Activated CD8-positive, alpha-beta memory T cell treated with anti-CD3 and anti-CD28 coated beads for 48 hours (primary cell): ENCODE measurements at places on chromosomes 1 and 21.

DNA sequence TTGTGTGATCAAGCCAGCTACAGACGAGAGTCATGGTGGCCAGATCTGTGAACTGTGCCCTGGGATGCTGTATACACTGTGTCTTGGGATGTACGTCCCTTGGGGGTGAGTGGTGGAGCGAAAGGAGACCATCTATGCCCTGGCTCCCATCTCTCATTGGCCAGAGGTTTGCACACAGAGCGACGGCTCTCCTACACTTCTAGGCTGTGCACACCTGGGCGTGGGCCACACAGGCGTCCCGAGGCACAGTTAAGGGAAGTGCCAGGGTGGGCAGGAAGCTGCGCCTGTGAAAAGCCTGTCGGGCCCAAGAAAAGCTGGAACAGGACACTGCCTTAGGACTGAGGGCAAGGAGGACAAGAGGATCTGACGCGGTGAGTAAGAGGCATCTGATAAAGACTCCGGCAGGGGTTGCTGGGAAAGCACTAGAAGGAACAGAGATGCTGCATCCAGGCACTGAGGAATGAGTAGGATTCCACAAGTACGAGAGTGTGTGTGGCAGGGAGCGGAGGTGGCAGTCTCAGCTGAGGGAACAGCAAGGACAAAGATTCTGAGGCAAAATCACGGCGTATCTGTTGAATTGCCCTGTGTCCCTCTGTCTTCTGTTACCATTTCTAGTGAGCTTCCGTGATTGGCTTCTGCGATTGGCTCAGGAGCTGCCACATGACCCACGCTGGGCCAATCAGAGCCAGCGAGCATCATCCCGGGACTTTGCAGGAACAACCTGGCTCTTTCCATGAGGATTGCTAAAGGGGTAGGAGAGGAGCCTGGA, 67.9 kb upstream of the ZBTB40 start:
- no peak for DNase-seq

DNA sequence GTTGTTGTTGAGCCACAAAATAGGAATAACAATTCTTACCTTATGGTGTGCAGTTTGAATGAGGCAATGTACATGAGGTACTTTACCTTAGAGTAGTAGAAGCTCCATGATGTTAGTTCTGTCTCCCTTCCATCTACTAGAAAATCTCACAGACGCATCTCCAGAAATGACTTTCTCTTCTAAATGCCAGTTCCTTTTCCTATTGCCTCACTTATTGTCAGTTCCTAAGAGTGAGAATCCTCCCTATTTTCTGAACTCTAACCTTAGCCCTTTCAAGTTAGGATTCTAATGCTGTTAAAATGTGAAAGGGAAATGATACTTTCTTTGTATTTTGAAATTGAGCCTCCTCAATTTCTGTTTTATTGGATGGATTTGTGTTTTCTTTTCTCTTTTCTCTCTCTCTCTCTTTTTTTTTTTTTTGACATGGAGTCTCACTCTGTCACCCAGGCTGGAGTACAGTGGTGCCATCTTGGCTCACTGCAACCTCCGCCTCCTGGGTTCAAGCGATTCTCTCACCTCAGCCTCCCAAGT, 18.6 kb upstream of the MAPKAPK2 start:
- DNase-seq: no peak

- DNase-seq: no peak
These were observed 109.3 kb downstream of the GALNT2 start for GRCh38 chr1:230176326-230176725.

DNA sequence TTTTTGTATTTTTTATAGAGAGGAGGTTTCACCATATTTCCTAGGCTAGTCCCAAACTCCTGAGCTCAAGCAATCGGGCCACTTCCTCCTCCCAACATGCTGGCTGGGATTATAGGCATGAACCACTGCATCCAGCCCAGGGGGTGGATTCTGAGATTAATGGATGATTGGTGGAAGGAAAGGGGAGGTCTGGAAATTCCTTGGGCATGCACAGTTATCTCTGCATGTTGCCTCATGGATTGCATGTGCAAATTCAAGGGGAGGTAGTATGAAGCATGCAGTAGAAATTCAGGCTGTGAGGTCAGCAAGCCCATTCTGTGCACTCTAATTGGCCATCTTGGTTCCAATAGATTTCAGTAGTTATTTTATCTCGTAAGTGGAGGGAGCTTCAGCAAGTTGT, 124.4 kb downstream of the SPATA46 start:
- no peak for DNase-seq

GRCh38 chr1:27060891-27061290, 48.2 kb upstream of the TENT5B start:
- DNase-seq: no peak

GRCh38 chr1:208233546-208233945, 10.6 kb downstream of the PLXNA2 start:
- no peak for DNase-seq

DNA sequence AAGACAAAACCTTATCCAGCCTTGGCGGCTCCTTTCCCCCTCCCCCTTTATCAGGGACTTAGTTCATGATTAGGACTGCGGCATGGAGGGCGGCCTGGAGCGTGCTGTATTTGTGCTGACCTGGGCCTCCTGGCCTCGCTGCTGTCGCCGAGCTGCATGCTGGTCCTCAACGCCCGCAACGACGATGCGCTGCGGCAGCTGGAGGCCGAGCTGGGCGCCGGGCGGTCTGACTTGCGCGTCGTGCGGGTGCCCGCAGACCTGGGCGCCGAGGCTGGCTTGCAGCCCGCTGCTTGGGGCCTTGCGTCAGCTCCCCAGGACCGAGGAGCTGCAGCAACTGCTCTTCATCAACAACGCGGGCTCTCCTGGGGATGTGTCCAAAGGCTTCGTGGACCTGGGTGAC, 70.9 kb downstream of the TM2D1 start:
- no peak for DNase-seq

GRCh38 chr1:68178821-68179490, 53.4 kb downstream of the WLS start:
- no peak for DNase-seq

DNA sequence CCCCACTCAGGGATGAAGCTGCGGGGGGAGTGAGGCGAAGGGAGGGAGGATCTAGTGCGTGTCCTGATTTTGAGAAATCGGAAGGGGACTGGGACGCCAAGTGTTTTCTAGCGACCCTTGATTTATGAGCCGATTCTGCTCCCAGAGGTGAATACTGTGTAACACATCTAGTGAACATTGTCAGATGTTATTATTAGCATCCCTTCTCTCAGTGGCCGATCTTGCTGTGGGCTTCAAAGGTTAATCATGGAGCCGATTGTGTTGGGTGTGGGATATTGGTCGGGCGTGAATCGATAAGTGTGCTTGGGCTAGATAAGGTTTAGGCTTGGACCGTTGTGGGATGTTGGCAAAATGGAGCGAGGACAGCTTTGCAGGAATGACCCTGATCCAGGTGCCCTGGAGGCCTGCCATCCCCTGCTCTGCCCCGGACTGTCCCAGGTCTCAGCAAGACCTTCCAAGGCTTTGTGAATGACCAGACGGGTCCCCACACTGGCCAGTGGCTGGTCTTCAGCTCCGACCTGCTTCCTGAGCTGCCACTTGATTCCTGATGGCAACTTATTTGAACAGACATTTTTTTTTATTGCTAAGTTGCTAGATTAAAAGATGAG, 2.2 kb downstream of the AJAP1 start:
- no peak for DNase-seq

GRCh38 chr21:33008333-33009051, 17.2 kb upstream of the OLIG2 start:
- no peak for DNase-seq

DNA sequence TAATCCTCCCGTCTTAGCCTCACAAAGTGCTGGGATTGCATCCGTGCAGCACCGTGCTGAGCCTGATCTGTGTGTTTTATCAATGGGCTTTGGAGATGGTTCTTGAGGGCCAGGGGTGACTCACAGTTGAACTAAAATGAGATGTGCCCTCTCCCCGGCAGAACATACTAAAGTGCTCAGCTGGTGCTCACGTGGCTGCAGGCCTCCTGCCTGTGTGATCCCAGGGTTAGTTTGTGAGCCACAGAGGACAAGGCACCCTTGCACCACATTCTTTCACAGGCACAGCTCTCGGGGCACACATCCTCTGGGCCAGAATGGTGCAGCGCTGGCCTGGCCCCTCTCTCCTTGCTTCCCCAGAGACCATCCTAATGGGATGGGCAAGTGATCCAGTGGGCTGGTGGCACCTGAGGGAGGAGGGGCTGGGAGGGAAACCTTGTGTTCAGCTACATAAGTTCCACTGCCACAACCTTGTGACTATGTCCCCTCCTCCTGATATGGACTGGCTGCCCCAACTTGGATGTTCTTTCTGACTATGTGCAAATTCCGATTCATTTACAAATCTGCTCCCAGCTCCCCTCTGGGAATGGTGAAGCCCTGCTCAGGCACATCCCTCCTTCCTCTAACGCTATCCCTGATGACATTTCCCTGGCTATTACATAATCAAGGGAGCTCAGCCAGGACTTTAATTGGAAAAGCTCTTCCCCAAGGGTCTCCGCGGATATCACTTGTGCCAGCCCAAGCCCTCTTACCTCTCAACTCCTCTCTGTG, 197.0 kb upstream of the EDN2 start:
- no peak for DNase-seq

DNA sequence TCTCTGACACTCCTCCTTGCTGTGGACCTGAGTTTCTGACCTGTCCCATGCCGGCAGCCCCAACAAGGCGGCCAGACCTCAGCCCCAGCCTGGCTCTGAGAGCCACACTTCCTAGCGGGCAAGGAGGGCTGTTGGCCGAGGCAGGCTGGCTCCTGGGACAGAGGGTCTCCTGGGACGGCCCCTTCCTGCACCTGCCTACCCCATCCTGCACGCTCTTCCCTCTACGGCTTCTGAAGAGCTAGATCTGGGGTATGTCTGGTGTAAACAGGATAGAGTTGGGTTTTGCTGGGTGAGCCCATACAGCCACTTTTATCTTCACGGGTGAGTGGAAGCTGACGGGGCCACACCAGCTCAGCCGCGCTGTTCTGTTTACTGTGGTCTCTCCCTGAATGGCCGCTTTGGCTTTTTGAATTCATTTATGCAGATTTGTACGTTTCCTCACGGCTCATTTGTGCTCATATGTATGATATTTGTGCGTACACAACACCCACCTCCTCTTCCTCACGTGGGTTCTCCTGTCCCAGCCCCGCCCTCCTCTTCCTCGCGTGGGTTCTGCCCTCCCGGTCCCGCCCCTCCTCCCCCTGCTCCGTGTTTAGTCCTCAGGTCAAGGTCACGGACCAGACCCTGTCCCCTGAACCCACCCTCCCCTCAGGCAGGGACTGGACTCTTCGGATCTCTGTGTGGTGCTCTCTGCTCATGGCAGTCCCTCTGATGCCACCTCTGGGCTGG, 34.7 kb upstream of the POFUT2 start:
- DNase-seq: no peak

DNA sequence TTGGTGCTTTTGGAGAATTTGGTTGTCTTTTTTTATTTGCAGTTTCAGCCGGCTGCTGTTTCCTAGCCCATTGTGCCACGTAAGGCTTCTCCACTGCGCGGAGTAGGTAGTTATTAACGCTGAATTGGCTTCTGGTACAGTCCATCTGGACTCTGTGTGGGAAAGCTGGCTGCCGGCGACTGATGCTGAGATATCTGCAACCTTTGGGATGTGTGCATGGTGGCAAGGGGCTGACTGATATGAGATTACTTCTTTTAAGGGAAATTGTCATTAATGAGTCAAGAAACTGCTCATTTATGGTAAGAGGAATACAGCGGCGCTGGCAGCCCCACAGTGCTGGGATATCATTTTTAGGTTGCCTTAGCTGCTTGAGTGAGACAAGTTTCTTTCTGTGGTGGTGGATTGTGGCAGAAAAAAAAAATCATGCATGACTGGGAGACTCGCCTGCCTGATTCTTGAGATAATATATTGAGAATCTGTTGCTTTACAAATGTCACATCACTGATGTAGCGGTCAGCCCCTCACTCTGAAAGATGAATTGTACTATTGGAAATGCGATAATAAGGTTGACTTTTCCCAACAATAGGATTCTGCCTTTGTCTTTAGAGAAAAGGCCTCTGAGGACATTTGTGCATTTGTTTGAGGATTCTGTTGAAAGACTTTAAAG, 2.5 kb upstream of the ELAVL4 start:
- no peak for DNase-seq

- no peak for DNase-seq
These were observed 52.8 kb downstream of the PTGER3 start for GRCh38 chr1:70994753-70995268.

- DNase-seq: no peak
These were observed 58.4 kb upstream of the ATP1B1 start for GRCh38 chr1:169048043-169048442.

- no peak for DNase-seq
These were observed 178.1 kb downstream of the NTNG1 start for GRCh38 chr1:107318932-107319331.

DNA sequence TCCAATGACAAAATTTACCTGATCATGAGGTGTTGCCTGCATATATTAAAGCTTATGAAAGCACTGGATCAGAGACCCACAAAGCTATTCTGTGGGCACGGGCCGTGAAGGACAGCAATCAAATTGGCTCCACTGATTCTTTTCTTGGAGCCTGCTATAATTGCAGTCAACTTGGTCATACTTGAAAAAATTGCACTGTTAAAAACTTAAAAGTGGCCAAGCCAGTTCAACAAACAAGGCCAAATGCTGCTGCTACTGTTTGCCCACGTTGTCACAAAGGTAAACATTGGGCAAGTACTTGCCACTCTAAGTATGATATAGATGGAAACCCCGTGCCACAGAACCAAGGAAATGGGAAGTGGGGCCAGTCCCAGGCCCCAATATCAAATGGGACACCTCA, 37.8 kb downstream of the CYP4A11 start:
- no peak for DNase-seq

- DNase-seq: no peak
These were observed 9.5 kb upstream of the KCNA2 start for GRCh38 chr1:110615548-110616130.

DNA sequence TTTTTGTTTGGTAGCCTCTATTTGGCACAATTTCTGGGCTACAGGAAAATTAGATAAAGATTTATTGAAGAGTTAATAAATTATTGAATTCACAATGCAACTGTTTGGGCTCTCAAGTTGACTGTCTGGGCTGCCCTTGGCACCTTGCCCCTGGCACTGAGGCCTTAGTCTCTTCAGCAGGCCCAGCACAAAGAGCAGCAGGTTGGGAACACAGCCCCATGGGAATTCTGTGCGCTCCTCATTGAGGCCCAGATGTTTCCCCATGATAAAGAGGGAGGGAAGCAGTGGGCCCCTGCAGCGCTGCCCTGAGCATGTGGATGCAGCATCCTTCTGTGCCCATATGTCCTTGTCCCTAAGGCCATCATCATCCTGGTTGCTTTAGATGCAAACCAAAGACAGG, 2.9 kb downstream of the CRNN start:
- no peak for DNase-seq

DNA sequence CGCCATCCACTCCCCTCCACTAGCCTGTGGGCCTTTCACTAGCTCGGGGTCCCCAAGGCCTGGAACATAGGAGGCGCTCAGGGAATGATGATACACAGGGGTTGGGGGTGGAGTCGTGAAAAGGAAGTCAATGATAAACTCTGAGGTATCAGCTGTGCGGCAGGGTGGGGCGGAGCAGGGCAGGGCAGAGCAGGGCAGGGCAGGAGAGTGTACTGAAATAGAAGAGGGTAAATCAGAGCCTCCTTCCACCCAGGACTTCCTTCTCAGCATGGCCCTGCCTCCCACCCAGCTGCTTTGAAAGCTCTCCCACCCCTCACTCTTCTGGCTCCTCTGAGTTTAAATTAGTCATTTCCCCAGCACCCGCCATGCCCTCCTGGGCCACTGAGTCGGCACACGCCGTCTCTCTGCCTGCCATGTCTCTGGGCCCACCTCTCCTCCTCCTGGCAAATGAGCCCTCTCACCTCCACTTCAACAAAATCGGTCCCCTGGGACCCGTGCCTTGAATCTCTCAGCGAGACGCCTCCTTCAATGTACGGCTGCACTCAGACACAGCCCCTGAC, 16.9 kb downstream of the CAPZB start:
- no peak for DNase-seq

- no peak for DNase-seq
These were observed 7.4 kb downstream of the HYI start for GRCh38 chr1:43446388-43446740.
